Activated CD4-positive, alpha-beta T cell treated with anti-CD3 and anti-CD28 coated beads, Interleukin-2, amount 50 U/mL, for 48 hours (primary cell): ENCODE measurements at places on chromosomes 3 and 15.

- peak; percentile 78 for DNase-seq
Observed at GRCh38 chr3:189148081-189148507, 23.7 kb upstream of the TPRG1 start.

DNA sequence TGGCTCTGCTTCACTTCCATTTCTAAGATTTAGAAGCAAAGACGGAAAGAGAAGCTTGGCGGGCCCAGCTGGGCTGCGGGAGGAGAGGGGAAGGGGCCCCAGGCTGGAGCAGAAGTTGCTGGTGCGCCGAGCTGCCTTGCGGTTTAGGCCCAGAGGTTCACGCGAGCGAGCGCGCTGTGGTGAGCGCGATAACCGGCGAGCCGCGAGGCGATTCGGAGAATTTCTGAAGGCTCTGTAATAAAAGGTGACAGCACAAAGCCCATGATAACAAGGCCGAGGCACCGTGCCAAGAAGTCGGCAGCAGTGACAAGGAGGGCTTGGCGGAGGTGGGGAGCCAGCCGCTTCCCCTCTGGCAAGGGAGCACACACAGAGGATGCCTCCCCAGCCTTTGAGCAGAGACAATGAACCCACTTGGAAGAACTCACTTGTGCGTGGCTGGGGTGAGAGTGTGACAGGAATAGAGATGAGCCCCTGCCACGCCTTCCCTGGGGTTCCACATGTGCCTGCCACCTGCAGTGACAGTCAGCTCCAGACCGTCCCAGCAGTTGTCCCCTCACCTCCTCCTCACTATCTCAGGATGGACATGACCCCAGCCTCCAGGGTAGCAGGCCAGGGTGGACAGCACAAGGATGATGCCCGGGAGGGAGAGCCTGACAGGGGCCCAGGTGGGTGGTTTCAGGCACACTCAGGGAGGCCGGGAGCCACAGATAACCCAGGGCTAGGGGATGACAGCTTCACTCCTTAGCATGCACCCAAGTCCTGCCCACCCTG is 315.2 kb downstream of the UACA start:
- DNase-seq, result peak; percentile 34

DNA sequence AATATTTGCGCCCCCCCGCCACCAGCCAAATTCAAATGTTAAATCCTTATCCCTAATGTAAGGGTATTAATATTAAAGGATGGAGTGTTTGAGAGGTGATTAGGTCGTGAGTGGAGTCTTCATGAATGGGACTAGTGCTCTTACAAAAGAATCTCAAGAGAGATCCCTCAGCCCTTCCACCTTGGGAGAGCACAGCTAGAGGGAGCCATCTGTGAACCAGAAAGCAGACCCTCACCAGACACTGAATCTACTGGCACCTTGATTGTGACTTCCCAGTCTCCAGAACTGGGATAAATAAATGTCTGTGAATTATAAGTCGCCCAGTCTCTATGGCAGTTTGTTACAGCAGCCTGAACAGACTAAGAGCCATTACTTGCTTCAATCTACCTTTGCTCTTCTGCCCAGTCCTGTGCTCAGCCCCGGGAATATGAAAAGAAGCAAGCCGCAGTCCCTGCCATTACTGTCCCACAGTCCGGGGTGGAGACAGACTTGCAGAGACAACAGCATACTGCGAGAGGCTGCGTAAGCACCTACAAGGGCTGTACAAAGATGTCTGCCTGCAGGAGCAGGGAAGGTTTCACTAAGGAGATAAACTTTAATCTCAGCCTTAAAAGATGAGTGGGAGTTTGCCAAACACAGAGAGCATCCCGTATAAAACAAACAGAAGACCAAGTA is 110.7 kb upstream of the TMCO5A start:
- DNase-seq, result no peak

- no peak for DNase-seq
Observed at GRCh38 chr3:169574531-169574930, 89.0 kb downstream of the MECOM start.

- no peak for DNase-seq
Observed at GRCh38 chr15:55737373-55737772, 5.6 kb downstream of the PRTG start.

DNA sequence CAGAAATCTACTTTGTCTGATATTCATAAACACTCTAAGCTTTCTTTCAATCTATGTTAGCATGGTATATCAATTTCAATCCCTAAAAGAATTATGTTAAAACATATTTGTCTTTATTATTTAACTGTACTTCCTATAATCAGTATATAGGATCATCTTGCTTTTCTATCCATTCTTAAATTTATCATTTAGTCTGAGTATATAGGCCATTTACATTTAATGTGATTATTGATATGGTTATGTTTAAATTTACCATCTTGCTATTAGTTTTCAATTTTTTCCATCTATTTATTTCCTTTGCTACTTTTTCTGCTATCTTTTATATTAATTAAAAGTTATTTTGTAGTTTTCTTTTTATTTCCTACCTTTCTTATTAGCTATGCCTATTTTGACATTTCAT is 174.8 kb upstream of the MBNL1 start:
- no peak for DNase-seq
